HAP-1 (cell line): ENCODE measurements at places on chromosomes 1 and 21.
A peak's percentile ranks its signal among the peaks of the same experiment; 100 is the strongest.

DNA sequence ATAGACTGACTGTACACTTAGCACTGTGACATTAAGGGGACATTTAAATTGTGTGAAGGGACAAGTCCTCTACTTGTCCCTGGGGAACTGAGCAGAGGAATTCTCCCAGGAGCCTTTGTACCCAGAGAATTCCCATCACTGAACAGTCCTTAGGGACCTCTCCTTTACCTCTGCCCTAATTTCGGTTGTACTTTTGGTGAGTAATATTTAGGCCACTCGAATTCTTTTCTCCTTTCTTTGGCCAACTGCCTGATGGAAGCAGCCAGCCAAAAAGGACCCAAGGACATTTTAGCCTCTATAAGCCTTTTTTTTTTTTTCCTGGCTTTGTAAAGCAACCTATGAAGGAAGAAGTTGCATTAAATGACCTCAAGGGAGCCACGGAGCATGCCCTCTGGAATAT is 71.5 kb downstream of the NR5A2 start:
- DNase-seq: no peak

- DNase-seq: no peak
These were observed 31.1 kb downstream of the AHDC1 start for GRCh38 chr1:27572679-27573426.

DNA sequence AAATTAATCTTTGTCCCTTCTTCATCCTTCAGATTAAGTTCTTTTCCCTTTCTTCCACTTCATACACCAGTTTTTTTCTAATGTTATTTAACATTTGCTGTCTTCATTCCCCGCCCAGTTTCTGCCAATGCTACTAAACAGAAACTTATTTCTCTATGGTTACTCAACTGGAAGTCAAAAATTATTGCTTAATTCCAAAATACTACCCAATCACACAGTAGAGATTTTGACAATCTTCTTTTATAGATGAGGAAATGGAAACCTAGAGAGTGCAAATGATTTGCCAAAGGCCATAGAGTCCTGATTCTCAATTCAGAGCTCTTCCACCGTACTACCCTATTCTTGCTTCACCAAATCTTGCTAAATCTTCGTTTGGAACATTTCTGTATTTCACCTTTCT is 58.1 kb upstream of the SH3GLB1 start:
- no peak for DNase-seq

DNA sequence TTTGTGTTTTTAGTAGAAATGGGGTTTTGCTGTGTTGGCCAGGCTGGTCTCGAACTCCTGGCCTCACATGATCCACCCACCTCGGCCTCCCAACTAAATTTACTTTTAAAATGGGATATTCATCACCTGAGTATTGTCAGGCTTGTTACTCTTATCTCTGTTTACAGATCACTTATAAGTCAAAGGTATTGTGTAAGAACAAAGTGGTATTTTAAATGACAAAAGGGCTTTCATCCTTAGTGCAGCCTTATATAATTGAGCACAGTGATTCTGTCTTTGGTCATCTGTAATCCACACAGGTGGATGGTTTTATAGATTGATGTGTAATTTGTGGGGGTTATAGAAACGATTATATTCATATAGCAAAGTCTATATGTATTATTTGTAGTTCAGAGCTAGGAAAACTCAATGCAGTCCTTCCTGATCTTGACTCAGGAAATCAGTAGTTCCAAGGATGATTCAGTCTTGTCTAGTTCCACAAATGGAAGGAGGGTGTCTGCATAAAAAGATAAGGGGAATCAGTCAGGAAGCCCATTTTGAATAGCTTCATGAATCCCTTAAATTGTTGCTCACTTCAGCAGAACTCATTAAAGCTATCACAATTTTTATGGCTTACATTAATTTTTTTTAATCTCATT is 34.6 kb downstream of the STXBP3 start:
- DNase-seq: no peak

DNA sequence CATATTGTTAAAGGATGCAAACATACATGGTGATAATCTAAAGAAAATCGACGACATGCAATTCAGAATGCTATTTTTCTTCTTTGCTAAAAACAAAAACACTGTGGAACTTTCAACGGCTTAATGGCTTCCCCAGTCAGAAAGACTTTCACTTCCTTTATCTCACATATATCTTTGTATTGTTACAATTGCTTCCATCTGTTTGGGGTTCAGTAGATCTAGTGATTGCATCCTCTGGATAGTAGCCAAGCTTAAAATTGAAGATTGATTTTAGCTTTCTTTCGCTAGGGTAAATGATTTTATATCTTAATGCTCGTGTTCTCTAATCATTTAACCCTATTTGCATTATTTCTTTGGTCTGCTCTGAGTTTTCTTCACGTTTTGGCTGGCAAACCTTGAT is 31.8 kb upstream of the ADAMTS1 start:
- DNase-seq: no peak

- DNase-seq: no peak
These were observed 29.6 kb upstream of the RGS1 start for GRCh38 chr1:192545896-192546521.

DNA sequence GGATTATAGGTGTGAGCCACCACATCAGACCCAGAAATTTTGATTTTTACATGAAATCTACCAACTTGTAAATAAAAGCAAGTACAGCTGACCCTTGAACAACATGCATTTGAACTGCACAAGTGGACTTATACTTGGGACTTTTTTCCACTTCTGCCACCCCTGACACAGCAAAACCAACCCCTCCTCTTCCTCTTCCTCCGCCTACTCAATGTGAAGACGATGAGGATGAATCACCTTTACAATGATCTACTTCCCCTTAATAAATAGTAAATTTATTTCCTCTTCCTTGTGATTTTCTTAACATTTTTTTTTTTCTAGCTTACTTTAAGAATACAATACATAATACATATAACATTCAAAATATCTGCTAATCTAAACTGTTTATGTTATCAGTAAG is 17.5 kb upstream of the YRDC start:
- DNase-seq: no peak

- no peak for DNase-seq
These were observed 39.8 kb upstream of the FHAD1 start for GRCh38 chr1:15207031-15207828.

- DNase-seq: no peak
These were observed 47.2 kb downstream of the CAPN9 start for GRCh38 chr1:230794431-230794830.

DNA sequence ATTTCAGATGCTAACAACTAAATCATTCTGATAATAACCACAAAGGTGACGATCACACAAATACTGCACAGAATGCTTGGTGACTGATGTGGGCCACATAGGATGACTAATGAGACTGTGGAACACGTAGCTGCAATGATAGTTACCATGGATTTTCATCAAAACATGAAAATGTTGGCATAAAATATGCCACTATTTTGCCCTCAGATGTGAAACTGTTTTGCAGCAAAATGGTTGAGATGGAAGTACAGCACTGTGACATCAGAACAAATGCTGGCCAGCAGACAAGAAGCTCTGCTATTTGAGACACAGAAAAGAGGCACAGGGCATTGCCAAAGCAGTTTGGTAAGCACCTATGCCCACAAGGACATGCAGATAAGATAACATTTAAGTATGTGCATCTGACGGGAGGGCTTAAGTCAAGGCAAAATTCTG is 83.8 kb downstream of the NIBAN1 start:
- no peak for DNase-seq

DNA sequence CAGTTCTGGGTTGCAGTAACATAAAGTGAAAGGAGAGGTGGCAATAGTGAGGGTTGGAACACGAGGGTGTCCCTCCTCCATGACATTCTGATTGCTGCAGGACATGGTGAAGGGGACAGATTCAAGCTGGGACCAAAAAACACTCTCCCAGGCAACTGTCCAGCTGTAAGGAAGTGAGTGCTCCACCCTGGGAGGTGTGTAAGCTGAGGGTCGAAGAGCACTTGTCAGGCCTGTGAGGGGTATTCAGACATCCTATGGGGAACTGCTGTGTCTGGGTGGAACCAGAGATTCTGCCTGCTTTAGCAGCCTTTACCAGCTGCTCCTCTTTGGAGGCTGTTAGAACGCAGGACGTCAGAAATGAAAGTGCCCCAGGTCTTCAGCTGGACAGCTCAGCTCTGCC is 212.1 kb downstream of the TRABD2B start:
- no peak for DNase-seq

DNA sequence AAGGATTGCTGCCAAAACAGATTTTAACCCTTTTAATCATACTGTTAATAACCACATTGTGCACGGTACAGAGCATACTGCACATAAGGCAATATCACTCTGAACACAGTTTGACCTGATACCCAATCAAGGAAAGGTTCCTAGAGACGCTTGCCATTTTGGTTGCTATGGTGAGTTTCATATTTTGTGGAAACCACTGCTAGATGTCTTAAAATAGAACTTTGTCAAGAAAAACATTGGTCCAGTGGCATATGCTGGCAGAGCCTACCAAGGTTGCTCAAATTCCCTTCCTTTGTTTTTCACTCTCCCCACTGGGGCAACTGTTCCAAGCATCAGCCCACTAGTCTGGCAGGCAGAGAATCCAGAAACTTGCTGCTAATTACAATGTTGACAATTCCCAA is 114.8 kb upstream of the DPYD start:
- no peak for DNase-seq

- DNase-seq: peak; percentile 47
These were observed 39.6 kb upstream of the LDLRAP1 start for GRCh38 chr1:25503551-25504426.

- DNase-seq: peak; percentile 75
These were observed 123.9 kb downstream of the PTBP2 start for GRCh38 chr1:96845464-96845863.
